ENCODE measurements at places on chromosomes 7 and 10.

- DNase-seq, result no peak
These were observed 160.8 kb upstream of the TCF7L2 start for GRCh38 chr10:112789248-112789647.

DNA sequence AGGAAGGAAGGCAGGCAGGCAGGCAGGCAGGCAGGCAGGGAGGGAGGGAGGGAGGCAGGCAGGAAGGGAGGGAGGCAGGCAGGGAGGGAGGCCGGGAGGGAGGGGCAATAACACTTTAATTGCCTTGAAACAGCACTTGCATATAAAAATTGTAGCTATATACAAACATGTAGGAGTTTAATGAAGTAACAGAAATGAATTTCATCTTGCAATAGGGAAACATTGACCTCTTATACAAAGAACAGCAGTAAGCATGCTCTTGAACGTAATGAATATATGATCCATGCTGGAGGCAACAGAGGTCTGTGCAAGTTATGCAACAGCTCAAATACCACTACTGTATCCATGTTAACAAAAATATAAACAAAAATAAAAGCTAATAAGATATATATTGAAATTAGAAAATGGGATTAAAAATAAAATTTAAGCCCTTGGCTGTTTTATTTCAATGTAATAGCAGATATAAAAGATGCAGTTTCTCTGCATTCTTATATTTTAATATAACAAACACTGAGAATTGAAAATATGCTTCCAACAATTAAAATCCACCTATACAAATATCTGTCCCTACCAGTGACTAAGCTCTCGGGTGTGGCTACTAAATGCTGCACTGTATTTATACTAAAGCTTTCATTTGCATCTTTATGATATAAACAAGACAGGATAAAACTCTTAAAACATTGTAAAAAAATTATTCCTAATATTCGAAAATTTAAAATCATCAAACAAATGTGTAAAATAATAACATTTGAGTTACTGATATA, 50.3 kb downstream of the CACNA2D1 start:
- DNase-seq, result no peak

GRCh38 chr7:93442478-93443224, 131.9 kb downstream of the CALCR start:
- peak; percentile 39 for DNase-seq

DNA sequence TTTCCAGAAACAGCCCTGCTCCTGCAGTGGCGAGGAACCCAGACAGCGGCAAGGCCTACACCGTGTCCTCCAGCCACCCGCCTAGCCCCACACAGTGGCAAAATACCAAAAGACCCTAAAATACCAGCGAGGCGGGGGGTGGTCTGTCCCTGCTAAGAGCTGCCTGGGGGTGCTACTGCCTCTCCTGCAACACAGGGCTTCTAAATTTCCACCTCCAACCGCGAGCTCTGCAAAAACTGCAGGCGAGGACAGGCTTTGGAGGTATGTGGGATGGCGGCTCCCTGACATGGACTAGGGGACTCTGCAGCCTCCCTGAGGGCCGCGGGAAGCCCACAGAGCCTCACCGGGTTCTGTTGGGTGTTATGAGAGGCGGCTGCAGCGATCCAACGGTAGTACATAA, 122.3 kb downstream of the WDR37 start:
- no peak for DNase-seq

- no peak for DNase-seq
These were observed 22.5 kb downstream of the SYPL1 start for GRCh38 chr7:106089647-106090046.

GRCh38 chr7:3430588-3430987, 129.5 kb downstream of the SDK1 start:
- DNase-seq, result no peak

DNA sequence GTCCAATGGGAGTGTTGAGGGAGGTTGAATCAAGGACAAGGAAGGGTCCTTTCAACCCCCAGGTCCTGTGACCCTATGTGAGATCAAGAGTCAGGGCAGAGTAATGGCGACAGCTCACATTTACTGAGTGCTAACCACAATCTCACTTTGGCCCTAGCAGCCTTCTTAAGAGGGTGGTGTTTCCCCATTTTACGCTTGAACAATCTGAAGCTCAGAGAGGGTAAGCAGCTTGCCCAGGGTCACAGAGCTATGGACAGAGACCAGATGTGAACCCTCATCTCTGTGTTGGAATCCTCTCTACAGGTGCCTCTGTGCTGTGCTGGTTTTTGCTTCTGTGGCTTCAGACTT, 102.0 kb downstream of the GRK5 start:
- DNase-seq, result no peak

DNA sequence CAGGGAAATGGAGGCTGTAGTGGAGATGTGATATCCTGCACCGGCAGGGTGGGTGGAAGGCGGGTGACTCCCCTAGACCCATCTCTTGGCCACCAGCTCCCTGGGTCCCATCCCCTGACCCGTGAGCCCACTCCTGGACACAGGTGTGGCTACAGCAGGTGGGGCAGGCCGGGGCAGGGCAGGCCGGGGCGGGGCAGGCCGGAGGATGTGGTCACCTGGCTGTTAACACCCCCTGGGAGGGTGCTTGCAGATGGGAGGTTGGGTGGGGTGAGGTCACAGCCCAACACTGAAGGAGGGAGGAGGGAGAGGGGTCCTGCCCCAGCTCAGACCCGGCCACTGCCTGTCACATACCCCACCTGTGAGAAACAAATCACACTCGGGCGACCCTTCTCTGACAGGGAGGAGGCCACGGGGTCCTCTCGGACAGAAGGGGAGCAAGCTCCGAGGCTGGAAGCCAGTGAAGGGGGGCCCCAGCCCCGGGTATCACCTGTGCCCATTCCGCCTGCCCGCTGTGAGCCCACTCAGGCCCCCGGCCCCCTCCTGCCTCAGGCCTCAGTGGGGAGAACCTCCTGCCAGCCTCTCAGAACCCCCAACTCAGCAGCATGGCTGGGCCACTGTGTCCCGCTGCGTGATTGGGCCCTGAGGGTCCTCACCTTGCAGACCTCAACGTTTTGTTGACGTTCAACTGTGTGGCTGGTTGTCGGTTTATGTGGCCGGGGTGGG, 74.0 kb downstream of the MICALL2 start:
- DNase-seq, result no peak

DNA sequence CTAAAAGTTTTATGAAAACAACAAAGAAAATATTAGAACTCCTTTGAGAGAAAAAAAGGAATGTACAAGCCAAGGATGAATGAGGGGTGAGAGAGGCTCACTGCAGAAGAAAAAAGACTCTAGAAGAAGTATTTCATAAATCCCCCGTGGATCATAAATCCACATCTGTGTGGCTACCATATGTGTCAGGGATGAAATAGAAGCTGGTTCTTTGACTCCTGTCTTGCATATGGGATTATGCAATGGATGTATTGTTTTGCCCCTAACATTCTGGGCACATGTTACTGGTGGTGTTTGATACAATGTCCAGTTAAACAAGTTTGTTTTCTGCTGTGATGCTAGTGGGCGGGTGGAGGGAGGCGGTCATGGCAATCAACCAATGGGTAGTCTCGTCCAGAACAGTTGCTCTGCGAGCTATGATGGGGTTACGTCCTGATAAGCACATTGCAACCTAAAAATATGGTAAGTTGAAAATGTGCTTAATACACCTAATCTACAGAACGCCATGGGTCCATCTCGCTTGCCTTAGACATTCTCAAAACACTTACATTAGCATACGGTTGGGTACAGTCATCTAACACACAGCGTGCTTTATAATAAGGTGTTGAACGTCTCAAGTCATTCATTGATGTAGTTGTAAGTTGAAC, 34.1 kb upstream of the PITRM1 start:
- no peak for DNase-seq

- no peak for DNase-seq
These were observed 2.8 kb upstream of the CELF2 start for GRCh38 chr10:11014671-11015445.

DNA sequence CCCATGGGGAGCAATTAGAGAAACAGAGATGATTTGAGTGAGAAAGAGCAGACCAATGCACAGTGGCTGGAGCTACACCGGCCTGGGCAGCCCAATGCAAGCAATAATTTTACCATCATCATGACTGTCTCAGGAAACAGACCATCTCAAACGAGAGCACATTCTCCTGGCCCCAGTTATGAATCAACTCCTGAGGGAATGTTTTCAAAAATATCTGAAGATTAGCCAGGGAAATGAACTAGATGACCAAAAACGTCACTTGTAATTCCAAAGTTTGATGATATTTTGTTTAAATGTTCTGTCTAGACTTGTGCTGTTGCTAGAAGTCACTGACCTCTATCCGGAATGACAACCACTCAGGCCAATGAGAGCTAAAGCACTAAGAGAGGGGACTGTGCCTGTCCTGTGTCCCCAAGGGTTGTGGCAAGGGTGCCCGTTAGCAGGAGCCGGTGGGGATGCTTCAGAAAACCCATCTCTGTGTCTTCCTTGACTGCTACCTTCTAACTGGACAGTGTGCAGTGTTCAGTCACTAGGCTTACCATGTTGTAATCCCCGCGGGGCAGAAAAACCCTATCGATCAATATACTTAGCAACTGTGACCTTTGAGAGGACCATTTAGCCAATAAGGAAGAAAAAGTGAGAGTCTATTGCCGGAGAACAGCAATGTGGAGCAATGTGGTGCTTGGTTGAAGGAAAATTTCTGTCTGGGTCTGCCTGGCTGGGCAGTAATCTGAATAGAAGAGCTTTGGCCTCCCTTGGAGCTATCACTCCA, 202.4 kb downstream of the ADAM12 start:
- no peak for DNase-seq

DNA sequence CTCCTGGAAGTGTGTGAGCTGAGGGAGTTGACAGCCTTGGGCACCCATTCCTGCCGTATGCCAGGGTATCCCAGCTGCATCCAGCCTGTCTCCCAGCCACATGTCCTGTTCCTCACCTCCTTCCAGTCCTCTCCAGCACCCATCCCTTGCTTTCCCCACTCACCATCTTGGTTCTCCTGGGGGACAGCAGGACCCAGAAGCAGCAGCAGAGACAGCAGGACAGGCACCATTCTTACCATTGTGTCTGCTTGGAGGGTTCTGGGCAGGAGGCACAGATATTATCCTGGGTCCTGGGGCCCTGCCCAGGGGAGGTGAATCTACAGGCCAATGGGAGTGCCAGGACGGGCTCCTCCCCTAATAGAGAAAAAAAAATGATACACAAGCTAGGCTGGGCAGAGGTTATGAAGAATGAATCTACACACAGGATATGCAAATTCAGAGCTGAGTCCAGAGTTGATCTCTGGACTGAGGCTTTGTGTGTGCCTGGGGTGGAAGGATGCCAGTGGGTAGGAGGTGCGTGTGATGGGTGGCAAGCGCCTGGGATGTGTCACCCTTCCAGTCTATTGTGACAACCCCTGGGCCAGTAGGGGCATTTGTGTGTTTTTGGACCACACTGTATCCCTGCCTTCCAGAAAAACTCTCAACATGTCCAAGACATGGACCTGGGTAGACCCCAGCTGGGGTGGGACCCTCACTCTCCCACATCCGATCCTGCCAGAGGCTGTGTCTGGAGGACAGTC, at the start of gene AZGP1:
TSS of gene AZGP1 (minus strand) at position 250 of the 740 bp plus-strand sequence. CDS start at position 239, 11 bp downstream.
- DNase-seq, result no peak

DNA sequence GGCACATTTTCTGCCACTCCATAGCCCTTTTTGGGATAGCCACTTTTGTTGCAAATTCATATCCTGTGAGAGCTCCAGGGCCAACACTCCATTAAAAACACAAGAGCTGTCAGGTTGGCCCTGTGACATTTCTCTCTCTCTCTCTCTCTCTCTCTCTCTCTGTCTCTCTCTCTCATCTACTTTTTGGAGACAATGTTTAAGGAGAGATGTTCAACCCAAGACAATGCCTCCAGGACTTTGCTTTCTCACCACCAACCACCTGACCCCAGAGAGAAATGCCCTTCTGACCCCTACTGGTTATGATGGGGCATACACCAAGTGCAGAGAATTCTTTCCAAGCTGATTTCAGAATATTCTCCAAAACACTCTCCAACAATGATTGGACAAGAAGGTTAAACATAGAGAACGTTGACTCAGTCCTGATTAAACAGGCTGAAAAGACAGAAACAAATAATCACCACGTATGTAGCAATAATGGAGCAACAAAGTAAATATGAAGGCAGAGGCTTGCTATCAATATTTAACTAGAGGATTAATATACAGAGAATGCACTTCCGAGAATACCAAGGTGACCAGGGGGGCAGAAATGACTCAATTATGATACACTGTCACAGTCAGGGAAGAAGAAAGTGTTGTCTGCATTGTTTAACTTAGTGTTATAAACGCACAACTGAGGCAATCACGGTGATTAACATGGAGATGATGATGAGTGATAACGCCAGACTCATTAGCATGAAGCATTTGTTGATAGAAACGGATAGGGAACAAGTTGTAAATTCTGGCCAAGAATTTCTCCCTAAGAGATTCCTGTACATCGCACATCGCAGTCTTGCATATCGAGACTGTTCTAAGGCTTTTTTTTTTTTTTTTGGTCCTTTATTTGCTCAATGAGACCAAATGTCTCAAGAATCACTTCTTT, 178.5 kb downstream of the NRP1 start:
- no peak for DNase-seq

- no peak for DNase-seq
These were observed 150.2 kb upstream of the AUTS2 start for GRCh38 chr7:69448071-69448470.

GRCh38 chr7:141519623-141520022, 31.6 kb upstream of the AGK start:
- DNase-seq, result no peak

GRCh38 chr10:21627331-21627730, 93.3 kb downstream of the MLLT10 start:
- DNase-seq, result no peak

GRCh38 chr7:82234457-82235049, 209.0 kb downstream of the CACNA2D1 start:
- DNase-seq, result no peak

- no peak for DNase-seq
These were observed 163.2 kb downstream of the ADAM12 start for GRCh38 chr10:126224967-126225671.

GRCh38 chr7:56115852-56116538, at the start of gene NUPR2:
Gene NUPR2 (minus strand): TSS chr7:56116417. CDS start chr7:56116314, 103 bp downstream.
- no peak for DNase-seq

DNA sequence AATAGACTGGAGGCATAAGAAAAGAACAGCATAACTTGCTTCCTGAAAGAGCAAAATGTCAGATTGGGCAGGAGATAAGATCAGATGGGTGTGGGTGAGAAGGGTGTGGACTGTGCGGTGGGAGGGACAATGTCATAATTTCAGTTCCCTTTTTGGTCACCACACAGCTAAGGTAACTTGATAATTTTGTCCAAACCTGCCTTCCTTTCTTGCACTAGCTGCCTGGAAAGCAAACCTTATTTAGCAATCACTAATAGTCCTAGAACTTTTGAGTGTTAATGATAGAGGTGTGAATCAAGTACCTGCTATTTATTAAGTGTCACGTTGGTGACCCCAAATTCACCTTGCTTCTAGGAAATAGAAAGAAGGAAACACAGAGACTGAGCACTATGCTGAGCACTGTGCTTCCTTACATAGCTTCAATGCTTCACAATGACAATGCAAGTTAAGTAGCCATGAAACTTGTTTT, 72.4 kb upstream of the SP4 start:
- DNase-seq, result peak; percentile 44

- no peak for DNase-seq
These were observed 683.7 kb downstream of the LRMDA start for GRCh38 chr10:76115131-76115470.
